CD4-positive, CD25-positive, alpha-beta regulatory T cell (primary cell): ENCODE measurements at places on chromosomes 2 and 18. TPM values are rescaled to one million over a fixed set of nuclear protein-coding genes. Genes with fewer than 3 reads are reported as not detected.

DNA sequence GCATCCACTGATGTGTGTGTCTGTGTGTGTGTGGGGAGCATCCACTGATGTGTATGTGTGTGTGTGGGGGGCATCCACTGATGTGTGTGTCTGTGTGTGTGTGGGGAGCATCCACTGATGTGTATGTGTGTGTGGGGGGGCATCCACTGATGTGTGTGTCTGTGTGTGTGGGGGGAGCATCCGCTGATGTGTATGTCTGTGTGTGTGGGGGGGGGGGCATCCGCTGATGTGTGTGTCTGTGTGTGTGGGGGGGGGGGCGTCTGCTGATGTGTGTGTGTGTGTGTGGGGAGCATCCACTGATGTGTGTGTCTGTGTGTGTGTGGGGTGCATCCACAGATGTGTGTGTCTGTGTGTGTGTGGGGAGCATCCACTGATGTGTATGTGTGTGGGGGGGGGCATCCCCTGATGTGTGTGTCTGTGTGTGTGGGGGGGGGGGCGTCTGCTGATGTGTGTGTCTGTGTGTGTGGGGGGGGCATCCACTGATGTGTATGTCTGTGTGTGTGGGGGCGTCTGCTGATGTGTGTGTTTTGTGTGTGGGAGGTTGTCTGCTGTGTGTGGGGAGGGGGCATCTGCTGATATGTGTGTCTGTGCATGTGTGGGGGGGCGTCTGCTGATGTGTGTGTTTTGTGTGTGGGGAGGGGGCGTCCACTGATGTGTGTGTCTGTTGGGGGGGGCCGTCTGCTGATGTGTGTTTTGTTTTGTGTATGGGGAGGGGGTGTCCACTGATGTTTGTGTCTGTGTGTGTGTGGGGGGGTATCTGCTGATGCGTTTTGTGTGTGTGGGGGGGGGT, 125.9 kb downstream of the NFATC1 start:
- DNase-seq: no peak
- no peaks in the 10 kb centered on the region for H3K27me3 ChIP-seq
- no peaks in the 10 kb centered on the region for H3K36me3 ChIP-seq
- H3K4me1 ChIP-seq: peaks cover 64% of the 10 kb centered on the region
- no peak overlapping the region for H3K4me3 ChIP-seq

DNA sequence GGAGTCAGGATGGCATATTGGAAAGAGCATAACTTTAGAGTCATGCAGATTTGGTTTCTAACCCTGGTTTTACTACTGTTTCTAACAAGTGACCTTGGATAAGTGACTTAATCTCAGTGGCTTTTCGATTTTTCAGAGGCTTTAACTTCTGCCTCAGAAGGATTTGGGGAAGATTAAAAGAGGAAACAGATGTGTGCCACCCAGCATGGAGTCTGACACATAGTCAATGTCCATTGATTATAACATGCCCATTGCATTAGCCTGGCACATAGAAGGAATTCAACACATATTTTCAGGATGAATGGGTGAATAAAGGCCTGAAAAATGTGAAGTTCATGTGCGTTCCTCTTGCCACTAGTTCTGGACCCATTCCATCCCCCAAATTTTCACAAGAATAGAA, 438.2 kb downstream of the EPHA4 start:
- no peak overlapping the region for H3K4me3 ChIP-seq
- H3K4me1 ChIP-seq: no peaks in the 10 kb centered on the region
- no peak for DNase-seq
- H3K27ac ChIP-seq: no peak overlapping the region

DNA sequence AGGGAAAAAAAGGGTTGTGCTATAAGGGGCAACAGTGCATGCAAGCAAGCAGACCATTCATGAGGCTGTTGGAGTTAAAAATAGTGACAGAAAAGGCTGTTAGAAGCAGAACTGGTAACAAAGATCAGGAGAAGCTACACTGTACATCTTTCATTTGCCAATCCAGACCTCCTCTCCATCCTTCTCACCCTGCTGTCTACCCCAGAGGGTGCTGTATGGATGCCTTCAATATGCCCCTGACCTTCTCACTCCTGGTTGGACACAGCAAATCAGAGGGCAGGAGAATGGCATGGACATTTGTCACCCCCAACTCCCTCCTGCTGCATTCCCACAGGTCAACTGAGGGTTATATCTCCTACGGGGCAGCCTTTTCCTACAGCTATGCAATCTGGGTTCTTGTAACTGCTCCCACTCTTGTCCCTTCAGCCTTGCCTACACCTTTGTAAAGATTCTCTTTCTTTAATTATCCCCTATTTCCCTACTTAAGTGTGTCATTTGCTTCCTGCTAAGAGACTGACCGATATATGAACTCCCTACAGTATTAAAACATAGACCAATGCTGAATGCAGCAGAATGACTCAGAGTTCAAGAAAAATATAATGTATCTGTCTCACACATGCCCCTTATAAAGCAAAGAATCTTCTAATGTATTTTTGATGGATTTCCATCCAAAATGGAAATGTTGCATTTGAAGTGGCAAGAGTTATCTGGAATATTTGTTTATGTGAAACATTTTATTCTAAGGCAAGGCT, 169.2 kb upstream of the NCKAP5 start:
- no peak overlapping the region for H3K27ac ChIP-seq
- no peaks in the 10 kb centered on the region for H3K27me3 ChIP-seq
- DNase-seq: no peak
- no peak overlapping the region for H3K4me3 ChIP-seq
- H3K4me1 ChIP-seq: no peaks in the 10 kb centered on the region

DNA sequence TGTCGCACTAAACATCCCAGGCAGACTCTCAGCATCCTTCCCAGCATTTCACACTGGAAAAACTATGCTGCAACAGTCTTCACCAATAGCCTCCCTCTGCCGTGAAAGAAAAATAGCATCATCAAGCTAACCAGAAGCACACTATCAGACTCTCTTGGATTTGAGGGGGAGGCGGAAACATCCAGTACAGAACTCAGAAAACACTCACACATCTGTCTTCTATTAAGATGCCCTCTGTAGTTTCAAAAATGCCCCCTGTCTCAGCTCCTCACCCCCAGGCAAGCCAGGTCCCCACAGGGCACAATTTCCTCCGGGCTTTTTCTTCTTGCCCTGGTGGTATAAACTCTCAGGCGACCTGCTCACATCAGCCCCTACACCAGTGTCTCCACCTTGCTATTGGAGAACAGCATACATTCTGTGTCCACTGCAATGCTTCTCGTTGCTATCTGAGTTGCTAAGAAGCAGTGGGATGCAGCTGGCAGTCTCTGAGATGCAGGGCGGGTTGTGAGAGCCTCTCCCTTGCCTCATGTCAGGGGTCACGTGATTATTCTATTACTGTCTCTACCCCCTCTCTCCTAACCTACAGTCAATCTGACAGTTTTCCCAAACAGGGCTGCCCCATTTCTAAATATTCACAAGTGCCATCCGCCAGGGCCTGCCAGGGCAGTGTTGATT, 189.9 kb downstream of the INO80D start:
- no peak overlapping the region for H3K27ac ChIP-seq
- no peak for DNase-seq
- H3K4me1 ChIP-seq: no peaks in the 10 kb centered on the region
- H3K36me3 ChIP-seq: no peaks in the 10 kb centered on the region
- H3K27me3 ChIP-seq: no peaks in the 10 kb centered on the region

DNA sequence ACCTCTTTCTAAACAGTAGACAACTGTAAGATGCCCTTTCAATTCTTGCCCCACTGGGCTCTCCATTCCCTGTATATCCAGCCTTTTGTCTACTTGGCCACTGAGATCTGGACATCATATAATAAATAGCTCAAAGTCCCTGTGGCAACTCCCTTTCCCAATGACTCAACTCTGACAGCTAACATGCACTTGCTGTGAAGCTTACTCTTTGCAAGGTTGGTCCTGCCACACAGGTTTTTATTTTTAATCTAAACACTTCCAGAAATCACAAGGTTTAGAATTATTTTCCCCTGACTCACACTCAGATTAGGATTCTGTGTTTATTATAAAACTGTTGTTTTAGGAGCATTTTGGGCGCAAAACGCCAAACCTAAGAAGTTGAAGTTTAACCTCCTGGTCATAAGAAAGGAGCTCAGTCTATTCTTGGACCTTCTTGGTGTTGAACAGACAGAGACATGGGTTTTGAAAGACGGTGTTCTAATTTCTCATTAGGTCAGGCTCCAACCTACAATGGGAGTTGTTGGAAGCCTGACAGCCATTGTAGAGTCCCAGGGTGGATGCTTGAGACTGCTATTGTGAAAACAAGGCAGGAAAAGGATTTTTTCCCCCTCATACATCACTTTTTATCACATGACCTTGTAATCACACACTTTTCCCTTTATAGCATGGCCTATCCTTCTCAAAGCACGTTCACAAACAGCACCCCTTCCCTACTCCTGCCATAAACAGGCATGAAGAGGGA, 124.7 kb upstream of the SERPINE2 start:
- H3K36me3 ChIP-seq: no peaks in the 10 kb centered on the region
- H3K4me3 ChIP-seq: no peak overlapping the region
- DNase-seq: no peak

- peaks cover 44% of the 10 kb centered on the region for H3K36me3 ChIP-seq
- no peaks in the 10 kb centered on the region for H3K4me1 ChIP-seq
- H3K27me3 ChIP-seq: no peaks in the 10 kb centered on the region
- H3K27ac ChIP-seq: no peak overlapping the region
Measured at GRCh38 chr2:74679615-74680014, 25.6 kb downstream of the SEMA4F start.

DNA sequence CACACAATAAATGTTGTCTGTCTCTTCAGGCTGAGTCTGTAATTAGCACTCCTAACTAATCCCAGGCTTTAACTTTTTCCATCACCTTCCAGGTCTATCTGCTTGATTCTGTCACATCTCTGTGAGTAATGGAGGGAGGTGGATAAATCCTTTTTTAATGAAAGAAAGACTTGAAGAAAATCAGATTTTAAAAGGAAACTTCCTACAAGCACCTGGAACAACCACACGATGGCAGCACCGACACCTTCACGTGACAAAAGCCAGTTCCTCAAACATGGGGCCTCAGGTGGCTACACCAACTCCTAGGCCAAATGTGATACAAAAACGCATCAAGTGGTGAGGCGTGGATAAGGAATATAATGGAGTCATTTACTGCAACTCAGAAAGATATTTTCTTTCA, 41.8 kb downstream of the TGFBRAP1 start:
- no peak for DNase-seq
- no peaks in the 10 kb centered on the region for H3K4me1 ChIP-seq
- no peaks in the 10 kb centered on the region for H3K27me3 ChIP-seq

DNA sequence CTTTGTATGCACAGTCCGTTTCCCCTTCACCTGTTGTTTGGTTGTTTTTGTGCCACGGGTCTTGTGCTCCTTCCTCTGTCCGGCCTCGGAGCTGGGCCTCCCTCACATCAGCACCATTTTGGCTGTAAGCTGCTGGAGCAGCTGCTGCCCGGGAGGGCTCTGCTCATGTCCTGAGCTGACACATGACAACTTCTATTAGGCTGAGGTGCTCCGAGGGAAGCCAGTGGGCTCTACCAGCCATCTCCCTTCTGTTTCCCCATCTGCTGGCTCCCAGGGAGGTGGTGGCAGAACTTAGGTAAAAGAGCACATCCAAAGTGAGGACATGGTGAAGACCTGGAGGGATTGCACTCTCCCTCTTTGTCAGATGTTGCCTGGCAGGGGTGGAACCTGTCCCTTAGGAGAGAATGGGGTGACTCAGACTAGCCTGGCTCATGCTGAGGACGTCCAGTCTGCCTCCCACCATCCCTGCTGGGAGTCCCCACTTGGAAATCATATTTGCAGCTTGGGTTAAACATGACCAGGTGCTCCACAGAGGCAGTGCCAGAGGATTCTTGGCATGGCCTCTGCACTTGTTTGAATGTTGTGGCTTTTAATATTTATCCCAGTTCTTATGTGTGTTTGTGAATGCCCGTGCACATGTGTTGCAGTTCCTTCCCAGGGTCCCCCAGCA, 49.8 kb upstream of the TNP1 start:
- H3K27me3 ChIP-seq: no peaks in the 10 kb centered on the region
- no peaks in the 10 kb centered on the region for H3K36me3 ChIP-seq
- H3K4me1 ChIP-seq: no peaks in the 10 kb centered on the region
- no peak overlapping the region for H3K4me3 ChIP-seq
- DNase-seq: no peak

DNA sequence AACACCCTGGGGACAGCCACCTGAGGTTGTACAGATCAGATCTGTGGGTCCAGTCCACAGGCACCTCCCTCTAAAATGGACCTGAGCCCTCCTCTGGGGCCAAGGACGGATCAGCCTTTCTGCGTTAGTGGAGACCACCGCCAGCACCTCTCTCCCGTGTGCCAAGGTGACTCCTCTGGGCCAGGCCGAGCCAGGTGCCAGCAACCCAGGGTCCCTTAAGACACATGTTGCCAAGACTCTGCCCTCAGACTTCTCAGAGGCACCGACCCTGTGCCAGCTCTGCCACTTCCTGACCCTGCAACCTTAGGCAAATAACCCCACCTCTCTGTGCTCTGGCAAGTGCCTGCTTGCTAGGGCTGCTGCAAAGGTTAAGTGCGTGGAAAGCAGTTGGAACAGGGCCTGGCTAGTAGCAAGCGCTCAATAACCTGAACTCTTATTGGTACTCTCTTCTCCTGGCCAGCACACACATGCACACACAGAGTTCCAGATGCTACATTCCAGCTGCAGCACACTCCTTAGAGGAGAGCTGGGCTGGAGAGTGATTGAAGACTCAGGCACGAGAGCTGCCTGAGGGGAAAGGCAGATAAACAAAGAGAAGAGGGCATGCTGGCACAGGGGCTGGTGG, 105.6 kb downstream of the TNS1 start:
- H3K36me3 ChIP-seq: no peaks in the 10 kb centered on the region
- H3K27ac ChIP-seq: no peak overlapping the region
- no peak for DNase-seq
- no peaks in the 10 kb centered on the region for H3K4me1 ChIP-seq
- no peaks in the 10 kb centered on the region for H3K27me3 ChIP-seq
- no peak overlapping the region for H3K4me3 ChIP-seq

- no peak overlapping the region for H3K4me3 ChIP-seq
- H3K4me1 ChIP-seq: no peaks in the 10 kb centered on the region
- H3K36me3 ChIP-seq: no peaks in the 10 kb centered on the region
- no peaks in the 10 kb centered on the region for H3K27me3 ChIP-seq
- DNase-seq: no peak
Measured at GRCh38 chr18:6428851-6429395, 14.2 kb upstream of the L3MBTL4 start.

Gene MSH2
- polyA plus RNA-seq: 29.0 TPM

Gene MOB1A
- 152 TPM for polyA plus RNA-seq

Gene IL36A
- 0.38 TPM for polyA plus RNA-seq

Gene IL1A
- polyA plus RNA-seq: not detected

Gene DUSP2
- 47.2 TPM for polyA plus RNA-seq
